Retinal pigment epithelial cell (primary cell): ENCODE measurements at places on chromosomes 16 and 17.

DNA sequence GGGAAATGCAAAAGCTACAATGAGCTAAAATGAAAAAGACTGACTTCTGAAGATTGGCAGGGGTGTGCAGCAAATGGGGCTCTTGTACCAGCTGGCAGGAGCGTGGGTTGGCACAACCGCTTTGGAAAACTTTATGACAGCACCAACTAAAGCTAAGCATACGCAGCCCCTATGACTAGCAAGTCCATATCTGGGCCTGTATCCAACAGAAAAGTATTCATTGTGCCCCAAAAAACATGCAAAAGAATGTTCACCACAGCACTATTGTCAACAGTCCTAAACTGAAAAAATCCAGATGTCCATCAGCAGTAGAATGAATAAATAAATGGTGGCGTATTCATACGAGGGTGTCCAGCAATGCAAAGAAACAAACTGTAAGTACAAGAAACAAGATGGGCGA lies 22.6 kb upstream of the ITGA3 start:
- DNase-seq = no peak

DNA sequence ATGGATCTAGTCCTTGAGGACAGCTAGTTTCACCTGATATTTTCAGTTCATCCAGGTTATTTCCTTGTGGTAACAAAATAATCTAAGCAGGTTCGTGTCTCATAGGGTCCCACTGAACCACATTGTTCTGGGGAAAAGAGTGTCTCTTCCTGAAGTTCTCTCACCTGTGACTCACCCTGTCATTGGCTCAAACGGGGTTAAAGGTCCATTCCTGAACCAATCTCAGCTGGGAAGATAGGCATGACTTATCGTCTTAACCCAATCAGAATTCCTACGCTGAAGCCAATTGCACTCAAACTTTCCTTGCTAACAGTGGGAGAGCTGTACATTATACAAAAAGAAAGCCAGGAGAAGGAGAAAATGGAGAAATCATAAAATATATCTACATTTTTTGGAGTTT lies 475.8 kb downstream of the TOX3 start:
- DNase-seq = no peak

DNA sequence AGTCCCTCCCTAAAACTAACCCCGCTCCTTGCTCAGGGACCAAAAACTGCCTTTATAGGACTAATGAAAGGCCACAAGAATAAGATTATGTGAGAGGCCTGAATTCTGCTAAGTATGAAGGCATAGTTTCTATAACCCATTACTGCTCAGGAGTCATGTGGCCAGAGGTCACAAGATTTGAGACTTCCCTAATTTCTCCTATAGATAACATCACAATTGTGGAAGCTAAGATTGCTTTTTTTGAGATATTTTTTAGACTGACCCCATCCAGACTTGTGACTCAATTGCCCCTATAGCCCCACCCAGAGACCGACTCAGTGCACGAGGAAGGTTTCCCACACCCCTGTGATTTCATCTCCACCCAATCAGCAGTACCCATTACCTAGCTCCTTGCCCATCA lies 504.1 kb upstream of the GOT2 start:
- DNase-seq = no peak

DNA sequence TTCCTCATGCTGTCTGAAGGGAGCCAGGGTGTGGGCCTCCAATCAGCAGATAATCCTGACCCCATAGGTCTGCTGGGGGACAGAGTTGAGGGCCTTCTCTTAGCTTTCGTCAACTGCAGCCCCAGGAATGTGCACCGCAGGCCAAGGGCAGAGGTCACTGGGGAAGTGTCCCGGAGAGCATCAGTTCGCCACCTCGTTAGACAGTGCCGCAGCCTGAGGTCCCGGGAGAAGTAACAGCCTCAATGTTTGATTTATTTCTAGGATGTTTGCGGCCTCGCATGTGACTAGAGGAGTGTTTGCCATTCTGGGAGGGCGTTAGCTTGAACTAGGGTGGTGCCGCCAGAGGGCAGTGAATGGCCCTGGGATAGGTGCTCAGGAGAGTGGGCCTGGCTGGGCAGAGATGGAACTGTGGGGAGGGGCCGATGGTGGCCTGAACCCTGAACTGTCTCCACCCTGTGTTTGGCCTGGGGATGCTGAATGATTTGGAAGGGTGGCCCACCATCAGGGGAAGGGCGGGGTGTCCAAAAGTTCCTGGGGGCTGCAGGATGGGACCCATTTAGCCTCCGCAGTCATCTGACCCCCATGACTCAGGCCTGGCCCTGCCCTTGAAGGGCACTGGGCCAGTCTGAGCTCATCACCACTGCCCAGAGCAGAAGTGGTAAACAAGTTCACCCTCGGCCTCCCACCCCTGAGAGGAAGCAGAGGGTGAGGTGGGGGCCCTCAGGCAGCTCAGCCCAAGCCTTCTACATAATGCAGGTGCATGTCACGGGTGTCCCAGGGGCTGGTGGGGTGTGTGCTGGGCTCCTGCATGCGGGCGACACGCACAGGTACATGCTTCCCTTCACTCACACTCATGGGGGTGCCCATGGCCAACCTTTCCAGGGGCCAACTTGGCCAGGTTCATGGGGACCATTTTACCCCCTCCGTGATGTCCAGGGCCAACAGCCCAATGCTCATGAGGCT lies 12.4 kb upstream of the TAC4 start:
- DNase-seq = no peak

- DNase-seq = no peak
Observed at GRCh38 chr16:1613211-1613622, 1.1 kb downstream of the CRAMP1 start.
